ENCODE measurements at places on chromosomes 1 and 21. TPM values are rescaled to one million over a fixed set of nuclear protein-coding genes. Genes with fewer than 3 reads are reported as not detected.

Gene CHRM3
- under 0.01 TPM for total RNA-seq

Gene HLX
- total RNA-seq, result 18.2 TPM

Gene GTF2B
- total RNA-seq, result 36.3 TPM

Gene C4BPB
- 2.4 TPM for total RNA-seq

Gene TMEM82
- total RNA-seq, result not detected

Gene LCE2B
- total RNA-seq, result not detected

Gene GPR37L1
- total RNA-seq, result 0.22 TPM

Gene UBL4B
- total RNA-seq, result not detected

Gene AIM2
- 0.43 TPM for total RNA-seq

Gene PTCH2
- total RNA-seq, result 0.22 TPM

Gene PCNX2
- total RNA-seq, result 25.4 TPM
